ENCODE measurements at places on chromosomes 7 and 10.

DNA sequence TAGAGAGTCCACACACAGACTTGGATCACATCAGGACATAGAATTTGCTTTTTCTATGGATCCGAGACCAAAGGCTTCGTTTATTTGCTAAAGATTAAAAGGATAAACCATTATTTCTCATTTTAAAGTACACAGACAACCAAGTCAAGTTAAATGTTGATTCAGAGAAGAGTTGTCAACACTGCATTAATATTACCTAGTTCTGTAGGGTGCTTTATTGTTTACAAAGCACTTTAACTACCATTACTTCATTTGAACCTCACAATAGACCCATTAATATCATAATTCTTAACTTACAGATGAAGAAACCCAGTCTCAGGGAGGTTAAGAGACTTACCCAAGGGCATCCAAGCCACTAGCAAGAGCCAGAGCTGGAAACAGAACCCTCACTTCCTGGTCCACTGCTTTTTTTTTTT lies 43.2 kb upstream of the GSAP start:
- DNase-seq: no peak

GRCh38 chr10:78155722-78156121 lies 122.1 kb downstream of the RPS24 start:
- no peak for DNase-seq

DNA sequence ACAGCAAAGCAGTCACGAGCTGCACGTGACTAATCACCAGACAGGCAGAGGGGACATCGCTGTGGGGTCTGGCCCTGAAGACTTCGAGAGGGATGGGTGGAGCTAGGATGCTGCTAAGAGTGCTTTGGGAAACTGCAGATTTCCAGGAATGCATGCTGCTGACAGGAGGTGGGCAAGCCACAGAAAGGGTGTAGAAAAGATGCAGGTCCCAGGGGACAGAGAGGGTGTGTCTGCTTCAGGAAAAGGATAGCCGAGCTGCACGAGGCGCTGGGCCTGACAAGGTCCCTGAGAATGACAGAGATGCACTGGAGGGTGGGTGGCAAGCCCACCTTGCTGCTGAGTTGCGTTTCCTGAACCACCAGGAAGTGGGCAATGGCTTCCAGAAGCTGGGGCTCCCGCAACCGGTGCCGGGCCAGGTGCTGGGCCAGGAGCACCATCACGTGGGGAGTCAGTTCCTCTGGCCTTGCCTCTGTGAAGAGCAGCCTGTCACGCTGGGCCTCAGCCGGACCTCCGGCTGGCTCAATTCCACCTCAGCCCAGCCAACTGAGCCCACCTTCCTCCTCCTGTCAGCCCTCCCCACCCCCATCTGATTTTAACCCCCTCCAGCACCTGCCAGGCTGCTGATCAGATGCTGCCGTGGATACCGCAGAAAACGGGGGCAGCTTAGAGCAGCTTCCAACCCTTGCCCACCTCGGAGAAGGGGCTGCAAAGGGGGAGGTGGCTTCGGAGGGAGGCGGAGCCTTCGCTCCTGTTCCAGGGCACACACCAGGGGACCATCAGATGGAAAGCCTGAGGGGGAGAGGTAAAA lies 2.2 kb downstream of the FASTK start:
- no peak for DNase-seq

DNA sequence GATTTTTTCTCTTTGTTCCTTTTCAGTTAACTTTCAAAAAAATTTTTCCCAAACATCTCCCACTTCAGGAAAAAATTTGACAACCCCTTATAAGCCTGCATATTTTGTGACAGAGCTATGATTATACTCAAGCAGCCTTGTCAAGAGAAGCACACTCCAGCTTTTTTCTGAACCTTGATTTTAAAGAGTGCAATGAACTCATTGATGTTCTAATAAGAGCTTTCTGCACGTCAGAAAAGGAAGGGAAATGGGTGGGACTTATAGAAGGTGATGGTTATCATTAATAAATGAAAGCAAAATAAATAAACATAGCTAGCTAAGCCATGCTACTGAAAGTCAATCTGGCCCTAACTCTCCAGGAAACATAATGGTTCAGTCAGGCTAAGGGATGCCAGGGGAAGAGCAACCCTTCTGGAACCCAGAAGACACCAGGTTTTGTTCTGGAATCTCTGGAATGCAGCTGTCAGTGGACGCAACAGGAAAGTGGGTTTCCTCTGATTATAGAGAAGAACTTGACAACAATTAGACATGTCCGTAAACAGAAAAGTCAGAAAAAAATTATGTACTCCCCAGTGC lies 76.1 kb downstream of the NHLRC2 start:
- no peak for DNase-seq

DNA sequence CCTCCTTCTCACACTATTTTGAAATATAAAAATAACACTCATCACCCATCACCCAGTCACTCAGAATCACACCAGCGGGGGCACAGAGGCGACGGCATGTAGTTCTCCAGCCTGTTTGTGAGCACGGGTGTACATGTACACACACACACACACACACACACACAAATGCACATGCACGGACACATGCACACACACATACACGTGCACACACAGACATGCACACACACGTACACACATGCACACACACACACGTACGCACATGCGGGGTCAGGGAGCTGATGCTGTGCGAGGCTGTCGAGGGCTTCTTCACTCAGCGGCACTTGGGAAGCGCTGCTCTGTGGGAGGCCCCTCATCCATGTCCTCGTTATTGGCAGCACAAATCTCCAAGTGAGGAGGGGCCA lies 178.8 kb downstream of the ELFN1 start:
- peak; percentile 70 for DNase-seq

GRCh38 chr10:69677985-69678654 lies 48.1 kb downstream of the FAM241B start:
- no peak for DNase-seq

DNA sequence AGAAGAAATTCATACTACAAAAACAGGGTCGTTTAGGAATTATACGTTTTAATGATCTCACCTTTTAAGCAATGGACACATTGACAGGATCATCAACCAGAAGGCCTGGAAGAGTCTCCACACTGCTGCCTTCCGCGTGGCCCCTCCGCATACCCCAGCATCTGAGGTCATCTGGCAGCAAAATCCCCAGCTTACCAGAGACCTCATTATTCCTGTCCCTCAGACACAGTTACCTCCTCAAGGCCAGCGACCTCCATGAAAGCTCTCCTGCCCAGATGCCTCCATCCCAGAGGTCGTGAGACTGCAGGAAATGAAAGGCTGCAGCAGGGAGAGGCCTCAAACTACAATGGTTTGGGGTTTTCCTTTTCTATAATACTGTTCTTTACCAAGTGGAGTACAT lies 14.8 kb upstream of the GSAP start:
- peak; percentile 35 for DNase-seq

- DNase-seq: no peak
Observed at GRCh38 chr10:45660876-45661411, 11.6 kb downstream of the ZFAND4 start.

GRCh38 chr7:66400400-66400799 lies 195.3 kb downstream of the TPST1 start:
- no peak for DNase-seq

GRCh38 chr7:33554046-33554445 lies 351.3 kb upstream of the BMPER start:
- no peak for DNase-seq

GRCh38 chr10:60114765-60115586 lies 208.6 kb upstream of the CCDC6 start:
- DNase-seq: no peak

- no peak for DNase-seq
Observed at GRCh38 chr7:21639206-21639868, 96.5 kb downstream of the DNAH11 start.

- DNase-seq: no peak
Observed at GRCh38 chr7:143012409-143012808, 14.5 kb downstream of the OR9A2 start.

GRCh38 chr7:99312316-99313203 lies 13.1 kb upstream of the ARPC1A start:
- DNase-seq: peak; percentile 74

- no peak for DNase-seq
Observed at GRCh38 chr7:38432671-38433070, 159.2 kb upstream of the TARP start.

GRCh38 chr7:88344956-88345832 lies 38.5 kb upstream of the STEAP4 start:
- DNase-seq: peak; percentile 69

DNA sequence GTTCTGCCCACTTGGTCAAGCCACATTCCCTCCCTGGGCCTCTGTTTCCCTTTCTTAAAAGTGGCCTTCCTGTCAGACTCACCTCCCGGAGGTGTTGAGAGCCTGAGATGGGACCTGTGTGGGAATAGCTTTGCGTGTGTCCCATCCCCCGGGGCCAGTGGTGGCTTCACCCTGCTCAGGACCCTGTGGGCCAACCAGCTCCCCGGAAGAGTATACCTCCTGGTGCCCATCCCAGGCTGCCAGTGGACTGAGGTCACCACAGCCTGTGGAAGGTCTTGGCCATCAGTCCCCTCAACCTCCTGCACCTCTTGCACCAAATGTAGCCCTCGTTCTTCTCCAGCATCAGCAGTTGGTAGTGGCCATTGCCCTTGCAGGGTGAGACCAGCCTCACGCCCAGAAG lies 145.1 kb downstream of the RGS10 start:
- no peak for DNase-seq

DNA sequence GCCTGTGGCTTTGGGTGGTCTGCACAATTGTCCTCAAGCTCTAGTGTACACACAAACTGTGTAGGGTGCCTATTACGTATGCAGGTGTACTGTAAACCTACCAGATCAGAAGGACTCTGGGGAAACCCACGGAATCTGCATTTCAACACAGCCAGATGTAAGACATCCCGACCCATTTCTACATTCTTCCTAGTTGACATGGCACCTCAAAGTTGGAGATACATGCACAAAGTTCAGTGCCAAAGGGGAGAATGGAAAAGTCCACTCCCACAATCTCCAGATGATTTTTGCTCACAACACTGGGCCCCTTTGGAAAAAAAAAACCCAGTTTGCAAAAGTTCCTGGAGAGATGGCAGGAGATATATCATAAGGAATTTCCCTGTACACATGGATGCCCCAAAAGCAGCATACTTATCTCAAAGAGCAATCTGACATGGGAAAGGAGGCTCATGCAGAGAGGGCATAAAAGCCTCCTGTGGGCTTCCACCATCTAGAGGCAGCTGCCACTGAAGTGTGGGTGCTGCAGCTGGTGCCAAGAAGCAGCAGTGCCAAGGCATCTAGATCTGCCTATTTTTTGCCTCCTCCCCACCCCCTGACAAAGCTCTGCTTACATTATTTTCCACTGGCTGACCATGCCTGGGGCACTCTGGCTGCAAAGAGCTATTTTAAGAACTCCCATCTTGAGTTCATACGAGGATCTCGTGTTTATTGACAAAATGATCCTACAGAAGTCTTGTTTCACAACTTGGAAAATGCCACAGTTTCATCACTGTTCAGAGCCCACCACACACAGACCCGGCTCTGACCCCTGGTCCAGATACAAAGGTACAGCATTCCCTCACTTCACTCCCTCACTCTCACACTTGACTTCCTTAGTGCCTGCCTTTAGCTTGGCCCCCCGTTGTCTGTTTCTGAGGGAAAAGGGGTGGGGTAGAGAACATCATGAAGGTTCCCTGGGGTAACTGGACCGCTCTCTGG lies 12.9 kb downstream of the TECTB start:
- DNase-seq: no peak

DNA sequence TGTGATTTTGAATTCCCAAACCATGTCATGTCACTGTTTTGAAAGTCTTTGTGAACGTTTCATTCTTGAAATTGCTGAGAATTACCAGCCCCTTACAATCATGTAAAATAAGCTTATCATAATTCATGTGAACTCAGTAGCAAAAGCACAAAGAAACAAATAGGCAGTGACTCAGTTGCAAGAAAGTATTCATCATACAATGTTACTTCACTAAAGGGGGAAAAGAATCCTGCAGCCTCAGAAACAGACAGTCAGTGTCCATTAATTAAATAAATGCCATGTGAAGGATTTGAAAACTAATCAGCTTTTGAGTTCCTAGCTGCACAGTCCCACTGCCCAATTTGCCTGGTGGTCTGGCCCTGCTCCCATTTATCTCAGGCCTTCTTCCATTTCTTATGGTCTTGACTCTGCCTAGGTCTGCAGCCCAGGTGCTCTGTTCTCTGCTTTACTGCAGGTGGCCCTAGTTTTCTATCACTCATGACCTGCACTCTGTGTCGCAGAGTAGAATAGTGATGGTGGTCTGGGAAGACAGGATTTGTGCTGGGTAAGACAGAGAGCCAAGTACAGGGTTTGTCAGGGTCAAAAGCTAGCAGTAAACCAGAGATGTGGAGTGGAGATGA lies 99.7 kb downstream of the PLCE1 start:
- no peak for DNase-seq

- no peak for DNase-seq
Observed at GRCh38 chr7:107744345-107744750, 406 bp downstream of the CBLL1 start.

GRCh38 chr10:104478380-104478779 lies 124.7 kb downstream of the CFAP58 start:
- DNase-seq: no peak

DNA sequence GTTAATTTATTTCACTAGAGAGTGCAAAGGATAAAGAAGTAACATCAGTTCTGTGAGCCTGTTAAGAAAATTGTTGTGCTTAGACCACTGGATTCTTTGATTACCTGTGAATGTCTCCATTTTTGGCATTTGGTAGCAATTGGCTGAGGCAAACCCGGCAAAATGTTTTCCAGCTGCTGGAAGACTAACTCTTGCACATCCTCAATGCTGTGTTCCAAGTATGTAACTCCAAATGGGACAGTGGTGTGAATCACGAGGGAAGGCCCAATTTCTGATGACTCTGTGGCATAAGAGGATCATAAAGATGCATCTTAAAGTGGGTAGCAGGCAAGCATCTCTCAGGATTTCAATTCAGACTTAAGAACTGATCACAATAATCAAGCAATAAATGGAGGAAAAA lies 268.8 kb downstream of the RNLS start:
- DNase-seq: no peak

DNA sequence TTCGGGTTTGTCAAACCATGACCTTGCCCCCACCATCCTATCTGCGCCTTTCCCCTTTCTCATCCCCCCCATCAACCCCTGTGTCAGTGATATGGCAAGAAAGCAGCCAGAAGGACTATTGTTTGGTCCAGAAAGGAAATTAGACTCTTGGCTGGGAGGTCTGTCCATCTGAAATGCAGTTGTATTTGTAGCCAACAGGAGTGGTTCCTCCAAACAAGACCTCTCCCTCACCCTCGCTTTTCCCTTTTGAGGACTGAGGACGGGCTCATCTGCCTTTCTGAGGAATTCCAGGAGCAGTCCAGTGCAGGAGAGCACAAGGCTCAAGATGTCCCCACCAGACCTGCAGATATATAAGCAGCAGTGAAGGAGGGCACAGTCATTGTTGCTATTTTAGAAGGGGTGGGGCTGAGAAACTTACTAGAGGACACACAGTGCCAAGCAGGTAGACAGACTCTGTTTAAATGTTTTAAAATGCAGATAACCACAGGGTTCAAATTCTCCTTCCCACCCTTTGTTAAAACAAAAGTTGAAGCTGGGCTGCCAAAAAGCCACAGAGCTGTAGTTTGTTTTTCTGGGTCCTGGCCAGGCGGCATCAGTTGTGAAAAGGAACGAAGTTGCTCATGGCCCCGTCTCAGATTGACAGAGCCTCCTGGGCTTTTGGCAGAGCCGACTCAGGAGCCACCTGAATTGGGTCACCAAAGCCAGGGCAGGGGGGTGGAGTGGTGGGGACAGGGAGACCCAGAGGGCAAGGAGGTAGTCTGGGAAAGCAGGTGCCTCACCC lies 37.3 kb downstream of the CYP17A1 start:
- no peak for DNase-seq

Data from retina (tissue), 1 donor.